ENCODE measurements at places on chromosomes 16 and 17.

GRCh38 chr16:57953857-57954256 is 17.1 kb downstream of the CNGB1 start:
- no peak for DNase-seq

- no peak for DNase-seq
Measured at GRCh38 chr16:57834936-57835335, 32.6 kb upstream of the KIFC3 start.

- no peak for DNase-seq
Measured at GRCh38 chr17:13640551-13640950, 38.8 kb upstream of the HS3ST3A1 start.

- no peak for DNase-seq
Measured at GRCh38 chr17:7060165-7060891, 16.4 kb upstream of the SLC16A11 start.

DNA sequence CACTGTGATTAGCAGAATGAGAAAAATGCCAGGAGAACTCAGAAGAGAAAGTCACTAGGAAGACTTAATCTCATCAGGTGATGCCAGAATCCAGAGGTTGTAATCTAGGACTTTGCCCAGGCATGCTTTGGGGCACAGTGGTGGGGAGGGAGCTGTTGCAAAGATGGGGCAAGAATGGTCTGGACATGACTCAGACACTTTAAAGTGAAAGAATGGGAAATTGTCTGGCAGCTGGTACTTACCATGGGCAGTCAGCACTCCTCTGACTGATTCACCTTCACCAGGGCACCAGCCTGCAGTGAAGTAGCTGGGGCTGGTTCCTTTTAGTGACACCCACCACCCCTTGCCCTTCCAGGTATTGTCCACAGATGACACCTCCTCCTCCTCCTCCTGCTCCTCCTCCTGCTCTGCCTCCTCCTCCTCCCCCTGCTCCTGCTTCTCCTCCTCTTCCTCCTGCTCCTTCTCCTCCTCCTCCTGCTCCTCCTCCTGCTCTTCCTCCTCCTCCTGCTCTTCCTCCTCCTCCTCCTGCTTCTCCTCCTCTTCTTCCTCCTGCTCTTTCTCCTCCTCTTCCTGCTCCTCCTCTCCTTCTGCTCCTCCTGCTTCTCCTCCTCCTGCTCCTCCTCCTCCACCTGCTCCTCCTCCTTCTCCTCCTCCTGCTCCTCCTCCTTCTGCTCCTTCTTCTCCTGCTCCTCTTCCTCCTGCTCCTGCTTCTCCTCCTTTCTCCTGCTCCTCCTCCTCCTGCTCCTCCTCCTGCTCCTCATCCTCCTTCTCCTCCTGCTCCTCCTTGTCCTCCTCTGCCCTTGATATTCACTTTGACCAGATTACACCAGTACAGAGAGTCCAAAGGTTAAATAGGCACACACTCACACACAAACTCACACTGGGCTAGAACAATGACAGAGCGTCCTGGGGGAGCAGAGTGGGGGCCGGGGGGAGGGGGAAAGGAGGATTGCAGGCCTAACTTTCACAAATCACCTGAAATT is at the start of gene CHD9NB:
TSS of gene CHD9NB (minus strand) at position 379 of the 983 bp plus-strand sequence. CDS start 8,739 bp downstream, outside the sequence.
- no peak for DNase-seq
